ENCODE measurements at places on chromosomes 6 and 20.
A peak's percentile ranks its signal among the peaks of the same experiment; 100 is the strongest.

DNA sequence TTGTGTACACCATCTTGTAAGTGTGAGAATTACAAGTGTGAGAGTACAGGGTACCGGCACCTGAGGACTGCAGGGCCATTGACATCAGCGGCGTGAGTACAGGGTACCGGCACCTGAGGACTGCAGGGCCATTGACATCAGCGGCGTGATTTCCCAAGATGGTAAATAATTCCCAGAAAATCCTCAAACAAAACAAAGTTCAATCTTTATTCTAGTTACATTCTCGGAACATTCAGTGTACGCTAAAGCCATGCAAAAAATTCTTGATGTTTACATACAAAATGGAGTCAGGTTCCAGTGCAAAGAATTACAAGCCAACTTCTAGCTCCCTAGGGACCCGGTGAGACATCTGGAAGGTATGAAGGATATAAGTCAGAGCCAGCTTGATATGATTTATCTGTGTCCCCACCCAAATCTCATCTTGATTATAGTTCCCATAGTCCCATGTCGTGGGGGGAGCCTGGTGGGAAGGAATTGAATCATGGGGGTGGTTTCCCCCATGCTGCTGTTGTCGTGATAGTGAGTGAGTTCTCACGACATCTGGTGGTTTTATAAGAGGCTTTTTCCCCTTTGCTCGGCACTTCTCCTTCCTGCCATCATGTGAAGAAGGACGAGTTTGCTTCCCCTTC lies 172.7 kb downstream of the TTLL2 start:
- no peak for DNase-seq

- DNase-seq: no peak
Observed at GRCh38 chr20:56995635-56996075, 270.8 kb downstream of the BMP7 start.

DNA sequence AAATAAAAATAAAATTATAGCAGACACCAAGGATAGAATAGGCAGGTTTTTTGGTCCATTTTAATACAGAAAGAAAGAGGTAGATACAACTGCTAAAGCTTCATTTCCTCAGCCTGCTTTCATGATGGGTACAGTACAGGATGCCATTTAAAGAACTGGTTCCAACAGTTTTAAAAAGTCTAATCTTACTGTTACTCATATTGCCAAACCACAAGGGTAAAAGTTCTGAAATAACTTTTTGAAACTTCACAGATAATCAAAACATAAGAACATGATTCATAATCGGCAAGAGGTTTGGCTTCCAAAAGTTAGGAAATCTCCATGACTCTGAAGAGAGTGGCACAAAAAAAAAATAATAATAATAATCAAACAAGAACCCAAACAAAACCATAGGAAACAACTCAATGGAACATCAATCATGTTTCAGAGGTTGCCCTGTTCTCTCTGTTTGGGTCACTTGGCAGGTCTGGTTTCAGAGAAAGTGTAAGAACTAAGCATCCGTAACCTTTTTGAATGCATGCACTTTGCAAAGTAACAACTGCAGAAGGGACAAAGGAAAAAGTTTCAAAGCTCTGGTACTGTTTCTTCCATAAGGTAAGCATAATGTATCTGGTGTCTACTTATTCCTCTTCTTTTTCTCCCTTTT lies 79.7 kb downstream of the SMLR1 start:
- peak; percentile 64 for DNase-seq

GRCh38 chr6:31588871-31589650 lies 3.0 kb downstream of the LST1 start:
- DNase-seq: peak; percentile 13

DNA sequence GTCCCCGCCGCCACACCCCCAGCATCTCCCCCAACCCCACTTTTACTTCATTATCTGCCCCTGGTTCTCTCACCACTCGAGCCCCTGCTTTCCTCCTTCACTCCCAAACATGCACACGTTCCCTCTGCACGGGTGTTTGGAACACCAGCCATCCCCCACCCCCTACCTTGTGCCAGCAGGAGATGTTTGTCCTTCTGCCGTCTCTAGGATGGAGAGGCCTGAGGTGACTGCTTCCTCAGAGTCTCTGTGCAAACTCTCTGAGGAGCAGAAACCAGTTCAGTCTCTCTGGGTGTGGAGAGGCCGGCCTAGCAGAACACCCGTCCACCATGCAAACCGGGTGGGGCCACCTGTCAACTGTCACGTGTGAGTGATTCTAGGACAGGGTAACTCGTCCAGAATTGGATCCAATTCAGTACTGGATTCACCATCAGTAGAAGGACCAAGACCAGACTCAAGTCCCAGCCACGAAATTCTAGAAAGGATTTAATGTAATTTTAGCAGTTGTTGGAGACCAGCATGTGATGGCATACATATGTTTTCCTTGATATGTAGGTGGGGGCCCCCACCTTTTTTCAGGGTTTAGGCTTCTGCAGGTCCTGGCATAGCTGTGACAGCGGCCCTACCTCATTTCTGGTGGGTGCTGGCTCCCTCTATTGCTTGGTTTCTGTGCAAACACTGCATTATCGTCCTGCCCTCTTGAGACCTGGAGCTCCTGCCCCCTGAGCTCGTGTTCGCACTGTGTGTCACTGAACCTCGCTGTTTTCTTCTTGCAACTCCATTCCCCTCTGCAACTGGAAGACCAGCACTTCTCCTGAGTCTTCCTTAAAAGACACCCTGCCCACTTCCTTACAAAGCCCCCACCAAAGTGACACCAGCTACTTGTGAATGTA lies at the start of gene RAET1E:
Gene RAET1E, minus strand, starts transcription at position 259 of the 890 bp plus-strand sequence. CDS start 7,212 bp downstream, outside the sequence.
- no peak for DNase-seq

- DNase-seq: no peak
Observed at GRCh38 chr6:156848533-156848932, 71.4 kb downstream of the ARID1B start.

DNA sequence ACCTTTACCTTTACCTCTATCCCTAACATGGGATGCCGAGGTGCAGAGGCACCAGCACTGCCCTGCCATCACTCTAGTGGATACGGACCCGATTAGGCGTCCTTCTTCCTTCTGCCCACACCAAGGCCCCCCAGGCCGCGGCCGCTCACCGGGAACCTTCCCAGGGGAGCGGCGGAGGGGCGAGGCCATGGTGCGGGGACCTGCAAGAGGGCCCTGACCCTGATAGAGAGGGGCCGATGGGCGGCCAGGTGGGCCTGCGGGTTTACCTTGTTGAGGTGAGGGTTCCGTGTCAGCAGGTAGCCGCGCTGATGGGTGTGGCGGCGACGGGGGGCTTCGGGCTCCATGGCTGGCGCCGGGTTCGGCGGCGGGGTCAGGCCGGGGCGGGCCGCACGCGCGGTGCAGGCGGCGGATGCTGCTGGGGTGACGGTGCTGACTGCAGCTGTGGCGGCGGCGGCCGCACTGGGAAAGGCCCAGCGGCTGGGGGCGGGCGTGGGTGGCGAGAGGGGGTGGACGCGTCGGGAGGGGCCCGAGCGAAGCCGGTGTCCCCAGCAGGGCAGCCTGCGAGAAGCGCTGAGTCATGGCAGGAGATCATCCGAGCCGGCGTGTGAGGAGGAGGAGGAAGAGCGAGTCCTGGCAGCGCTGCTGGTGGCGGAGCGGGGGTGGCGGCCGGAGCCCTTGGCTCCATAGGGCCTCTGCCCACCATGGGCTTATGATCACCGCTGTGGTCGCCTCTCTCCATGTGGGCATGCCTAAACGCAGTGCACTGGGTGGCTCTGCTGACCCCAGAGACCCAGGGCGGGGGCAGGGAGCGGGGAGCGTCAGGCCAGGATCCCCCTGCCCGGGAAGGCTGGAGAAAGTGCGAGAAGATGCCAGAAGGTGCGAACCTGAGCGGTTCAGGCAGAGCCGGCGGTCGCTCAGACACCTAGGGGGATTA lies at the start of gene ME1:
Gene ME1, minus strand, starts transcription at position 441 of the 934 bp plus-strand sequence. Its CDS starts 97 bp downstream, at position 344.
- peak; percentile 83 for DNase-seq

DNA sequence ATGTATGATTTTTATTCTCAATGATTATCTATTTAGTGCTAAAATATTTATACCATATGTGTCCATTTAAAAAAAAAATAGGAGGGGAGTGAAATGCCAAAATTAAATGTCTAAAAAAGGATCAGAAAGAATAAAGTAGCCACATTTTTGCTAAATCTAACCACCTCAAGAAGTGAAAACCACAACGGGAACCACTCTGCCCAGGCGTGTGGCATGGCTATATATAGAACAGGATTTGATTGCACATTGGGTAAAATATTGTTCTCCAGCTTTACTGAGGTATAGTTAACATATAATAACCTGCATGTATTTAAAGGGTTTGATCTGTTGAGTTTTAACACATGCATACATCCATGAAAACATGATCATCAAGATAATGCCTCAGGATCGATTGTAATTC lies 19.0 kb upstream of the AFDN start:
- DNase-seq: no peak

- no peak for DNase-seq
Observed at GRCh38 chr20:62288535-62289105, 14.2 kb upstream of the ADRM1 start.

- DNase-seq: peak; percentile 82
Observed at GRCh38 chr6:111791415-111791814, 81.8 kb downstream of the FYN start.

All from AG10803 (cell line).